ENCODE measurements at places on chromosomes 1 and 21.

GRCh38 chr1:19504796-19505692 is 19.7 kb upstream of the CAPZB start:
- no peak for DNase-seq

- DNase-seq: peak; percentile 75
These were observed 436.7 kb upstream of the TMPRSS15 start for GRCh38 chr21:18840239-18840638.

DNA sequence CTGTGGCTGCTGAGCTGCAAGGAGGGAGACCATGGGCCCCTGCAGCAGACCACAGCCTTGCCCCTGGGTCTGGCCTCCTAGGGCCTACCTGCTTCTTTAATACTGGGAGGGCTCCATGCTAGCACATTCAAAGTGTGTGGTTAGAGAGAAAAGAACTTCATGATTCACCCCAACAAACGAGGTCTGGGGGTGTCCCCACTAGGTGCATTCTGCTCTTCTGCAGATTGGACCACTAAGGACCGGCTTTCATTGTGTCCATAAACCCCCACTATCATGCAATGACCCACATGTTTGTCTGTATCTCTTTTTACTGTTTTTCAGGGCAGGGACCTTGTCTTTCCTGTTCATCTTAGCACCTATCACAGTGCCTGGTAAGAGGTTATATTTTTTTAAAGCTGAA is 185.4 kb downstream of the OMA1 start:
- no peak for DNase-seq

- DNase-seq: no peak
These were observed at the start of gene IL24 for GRCh38 chr1:206897175-206897574. Gene IL24 (plus strand): TSS chr1:206897443. CDS start chr1:206897833, 390 bp downstream.

DNA sequence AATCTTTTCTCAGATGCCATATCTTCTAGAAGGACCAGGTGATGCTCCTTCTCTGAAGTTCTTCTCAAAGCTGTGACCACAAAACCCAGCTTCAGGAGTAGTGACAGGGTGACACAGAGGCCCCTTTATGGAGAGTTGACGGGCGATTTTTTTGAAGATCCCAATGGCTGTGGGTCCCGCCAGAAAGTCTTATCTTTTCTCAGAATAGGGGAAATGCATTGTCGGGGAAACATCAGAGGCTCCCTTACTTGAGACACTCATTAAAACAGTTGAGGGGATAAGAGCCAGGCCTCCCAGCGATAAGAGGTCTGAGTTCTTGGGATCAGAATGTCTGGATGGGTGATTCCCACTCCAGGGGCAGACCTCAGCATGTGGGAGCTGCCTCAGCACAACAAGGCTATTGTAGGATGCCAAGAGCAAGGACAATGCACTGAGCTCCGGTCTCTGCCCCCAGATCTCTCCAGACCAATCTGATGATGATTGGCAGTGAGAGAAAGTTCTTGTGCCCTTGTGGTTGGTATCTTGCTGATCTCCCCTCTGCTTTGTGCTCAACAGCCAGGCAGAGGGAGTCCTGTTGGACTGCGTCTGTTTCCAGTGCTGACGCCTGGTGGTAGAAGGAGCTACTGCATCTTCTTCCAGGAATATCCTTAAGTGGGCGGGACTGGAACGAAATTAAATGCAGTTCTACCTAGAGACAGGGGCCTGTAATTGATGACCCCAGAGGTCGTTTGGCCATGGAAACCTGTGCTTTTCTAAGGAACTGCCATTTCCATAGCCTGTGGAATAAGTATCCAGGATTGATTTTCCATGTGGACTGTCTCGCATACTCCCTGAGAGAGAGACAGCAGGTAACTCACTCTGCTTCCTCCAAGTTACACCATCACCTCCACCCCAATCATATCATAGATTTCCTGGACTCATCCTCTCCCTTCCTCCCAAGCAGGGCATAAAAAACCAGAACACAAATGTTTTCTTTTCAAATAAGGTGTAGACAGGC is 6.8 kb upstream of the ACKR1 start:
- peak; percentile 88 for DNase-seq

All from PC-3 (cell line).